ENCODE measurements at places on chromosomes 1 and 21.
A peak's percentile ranks its signal among the peaks of the same experiment; 100 is the strongest.

- no peak for DNase-seq
These were observed 10.4 kb downstream of the CLCNKB start for GRCh38 chr1:16053781-16054502.

DNA sequence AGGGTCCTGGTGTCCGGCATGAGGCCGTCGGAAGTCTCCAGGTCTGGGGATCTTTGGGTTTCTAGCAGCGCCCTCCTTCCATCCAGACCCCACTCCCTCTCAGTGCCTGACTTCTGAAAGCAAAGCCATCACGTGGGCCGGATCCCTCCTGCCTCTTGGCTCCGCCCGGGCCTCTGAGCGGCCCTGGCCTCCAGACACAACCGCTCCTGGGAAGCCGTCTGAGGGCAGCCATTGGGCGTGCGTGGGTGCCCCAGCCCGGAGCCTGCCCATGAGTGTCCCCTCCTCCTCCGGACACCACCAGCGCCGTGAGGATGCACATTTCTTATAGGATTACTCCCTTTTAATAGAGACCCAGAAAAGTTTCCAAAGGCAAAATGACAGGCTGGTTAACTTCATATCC is 137.0 kb upstream of the ARHGEF16 start:
- no peak for DNase-seq

- DNase-seq = no peak
These were observed 3.2 kb downstream of the PSRC1 start for GRCh38 chr1:109279615-109280278.

- no peak for DNase-seq
These were observed 43.1 kb downstream of the OR10J5 start for GRCh38 chr1:159492575-159493323.

- DNase-seq = peak; percentile 20
These were observed 38.8 kb downstream of the DIPK1A start for GRCh38 chr1:92922356-92923035.

DNA sequence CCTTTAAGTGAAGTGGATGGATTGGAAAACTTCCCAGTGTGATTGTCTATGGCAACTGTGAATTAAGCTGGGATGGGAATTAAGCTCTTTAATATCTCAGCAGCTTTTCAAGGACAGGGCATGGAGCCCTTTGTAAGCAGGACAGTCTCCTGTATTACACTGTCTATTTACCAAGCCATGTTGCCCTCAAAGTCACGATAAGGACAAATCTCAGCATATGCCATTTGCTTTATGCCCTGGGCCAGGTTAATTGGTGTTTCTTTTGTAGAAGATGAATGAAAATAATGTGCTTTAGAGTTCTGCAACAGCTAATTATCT is 17.6 kb downstream of the UTP25 start:
- no peak for DNase-seq

DNA sequence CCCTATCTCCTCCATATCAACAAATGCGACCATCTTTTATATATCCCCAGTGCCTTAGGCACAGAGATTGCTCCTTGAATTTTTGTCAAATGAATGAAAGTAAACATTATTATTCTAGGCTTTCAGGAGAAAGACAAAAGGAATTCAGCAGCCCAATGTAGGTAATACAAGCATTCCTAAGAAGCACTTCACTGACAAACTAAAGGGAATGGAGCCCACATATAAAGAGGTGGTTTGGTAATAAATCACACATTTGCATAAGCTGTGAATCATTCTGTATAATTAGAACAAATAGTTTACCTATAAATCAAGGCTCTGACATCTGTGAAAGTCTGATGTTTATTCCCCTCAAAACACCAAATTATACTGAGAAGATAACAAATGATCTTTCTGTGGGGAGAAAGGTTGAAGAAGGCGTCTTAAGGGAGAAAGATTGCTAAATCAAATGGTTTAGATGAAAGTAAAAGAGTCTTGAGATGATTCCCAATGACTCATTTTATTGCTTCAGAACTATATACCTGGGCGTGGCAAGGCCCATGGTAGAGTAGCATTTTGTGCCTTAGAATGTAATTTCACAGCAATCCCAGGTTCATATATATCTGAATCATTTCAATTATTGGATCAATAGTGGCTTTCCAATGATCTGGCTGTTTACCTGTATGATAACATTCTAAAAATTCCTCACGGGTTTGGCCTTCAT is 558.1 kb downstream of the AGBL4 start:
- DNase-seq = no peak

DNA sequence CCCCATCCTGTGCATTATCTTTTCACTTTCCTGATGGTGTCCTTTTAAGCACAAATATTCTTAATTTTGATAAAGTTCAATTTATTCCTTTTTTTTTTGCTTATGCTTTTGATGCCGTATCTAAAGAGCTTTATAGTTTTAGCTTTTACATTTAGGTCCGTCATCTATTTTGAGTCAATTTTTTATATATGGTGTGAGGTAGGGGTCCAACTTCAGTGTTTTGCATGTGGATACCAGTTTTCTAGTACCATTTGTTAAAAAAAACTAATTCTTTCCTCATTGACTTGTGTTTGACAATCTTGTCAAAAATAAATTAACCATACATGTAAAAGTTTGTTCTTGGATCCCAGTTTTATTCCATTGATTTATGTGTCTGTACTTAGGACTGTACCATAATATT is 4.9 kb downstream of the MTF2 start:
- no peak for DNase-seq

- no peak for DNase-seq
These were observed 28.7 kb downstream of the IFI44 start for GRCh38 chr1:78678324-78678723.

DNA sequence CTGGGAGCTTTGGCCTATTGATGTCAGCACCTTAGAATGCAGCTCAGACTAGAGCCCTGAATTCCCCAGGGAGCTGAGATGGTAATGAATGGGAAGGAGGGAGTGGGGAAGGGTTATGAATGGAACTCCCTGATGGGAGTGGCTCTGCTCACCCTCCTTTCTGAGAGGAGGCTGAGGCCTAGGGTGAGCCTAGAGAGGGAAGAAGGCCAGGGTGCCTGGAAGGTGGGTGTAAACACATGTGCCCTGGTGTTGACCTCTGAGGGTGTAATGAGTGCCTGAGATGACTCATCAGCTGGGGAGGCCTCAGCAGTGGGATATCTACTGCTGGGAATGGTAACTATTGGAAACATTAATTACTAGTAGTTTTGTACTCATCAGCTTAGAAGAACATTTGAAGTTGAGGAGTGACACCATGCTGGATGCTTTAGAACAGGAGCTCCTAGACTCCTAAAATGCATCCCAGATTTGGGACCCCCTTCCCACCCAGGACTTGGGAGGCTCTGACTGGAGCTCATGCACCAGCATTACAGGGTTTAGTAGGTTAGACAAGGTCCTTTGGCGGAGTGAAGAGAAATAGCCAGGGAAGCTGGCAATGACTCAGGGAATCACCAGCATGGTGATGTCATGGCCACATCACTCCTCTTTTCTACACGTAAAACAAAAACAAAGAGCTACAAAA is 16.0 kb upstream of the PIGV start:
- DNase-seq = no peak

- DNase-seq = peak; percentile 42
These were observed 123.9 kb downstream of the SDCCAG8 start for GRCh38 chr1:243379706-243380105.

DNA sequence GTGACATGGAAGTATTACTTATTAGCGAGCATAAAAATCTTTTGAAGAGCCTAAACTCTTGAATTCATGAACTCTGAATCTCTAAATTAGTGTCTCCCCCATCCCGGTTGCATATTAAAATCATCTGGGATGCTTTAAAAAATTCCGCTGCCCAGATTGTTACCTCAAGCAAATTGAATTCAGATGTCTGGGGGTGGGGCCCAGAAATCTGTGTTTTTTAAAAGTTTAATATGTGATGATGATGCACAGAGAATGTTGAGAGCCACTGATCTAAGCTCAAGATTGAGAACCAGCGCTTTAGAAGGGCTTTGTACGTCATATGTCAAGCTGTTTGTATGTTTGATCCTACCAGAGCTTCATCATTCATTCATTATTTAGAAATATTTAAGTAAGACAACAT is 446.8 kb downstream of the NUF2 start:
- DNase-seq = no peak

Measured in NCI-H446 (cell line).